Activated CD4-positive, alpha-beta T cell treated with anti-CD3 and anti-CD28 coated beads, Interleukin-2, amount 50 U/mL, for 4 hours (primary cell): ENCODE measurements at places on chromosomes 16 and 17.

DNA sequence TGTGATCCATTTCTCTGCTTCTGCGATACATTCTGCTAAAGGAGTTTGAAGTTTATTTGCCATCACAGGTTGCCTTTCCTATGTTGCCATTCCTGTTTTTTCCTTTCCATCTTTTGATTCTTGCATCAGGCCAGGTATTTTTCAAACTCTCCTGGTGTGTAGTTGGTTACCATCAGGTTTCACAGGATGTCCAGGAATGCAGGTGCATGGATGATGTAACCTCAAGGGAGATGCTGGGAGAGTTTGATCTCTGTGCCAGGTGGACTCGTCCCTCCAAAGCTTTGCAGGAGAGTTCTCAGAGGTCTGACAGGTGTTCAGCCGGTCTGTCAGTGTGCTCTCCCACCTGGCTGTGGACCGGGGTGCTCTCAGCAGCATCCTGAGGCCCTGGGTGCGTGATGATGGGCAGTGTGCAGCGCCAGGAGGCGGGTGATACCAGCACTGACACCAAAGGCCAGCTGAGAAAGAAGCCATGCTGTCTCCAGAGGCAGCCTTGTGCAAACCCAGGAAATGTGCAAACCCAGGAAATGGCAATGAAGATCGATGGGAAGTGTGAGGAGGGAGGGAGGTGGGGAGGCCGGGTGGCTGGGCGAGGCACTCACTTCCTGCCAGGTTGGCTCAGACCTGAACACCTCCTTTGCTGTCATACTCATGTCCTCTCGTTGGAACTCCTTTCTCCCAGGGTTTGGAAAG lies 1.7 kb downstream of the ATP2C2 start:
- no peak for DNase-seq

DNA sequence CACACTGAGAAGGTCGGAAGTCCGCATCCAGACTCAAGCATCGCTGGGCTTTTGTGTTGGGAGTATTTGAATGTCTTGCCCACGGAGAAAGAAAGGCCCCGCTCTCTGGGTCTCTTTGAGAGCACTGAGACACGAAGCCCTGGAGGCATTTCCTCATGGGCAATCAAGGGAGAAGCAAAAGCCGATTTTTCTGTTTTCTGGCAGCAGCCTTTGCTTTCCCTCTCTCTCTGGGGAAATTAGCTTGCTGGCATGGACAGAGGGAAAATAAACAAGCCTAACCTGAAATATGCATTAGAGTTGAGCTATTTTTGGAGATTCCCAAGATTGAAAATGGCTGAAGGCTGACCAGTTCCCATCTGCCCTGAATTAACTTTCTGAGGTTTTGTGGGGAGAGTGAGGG lies 238.7 kb downstream of the HAPSTR1 start:
- no peak for DNase-seq

DNA sequence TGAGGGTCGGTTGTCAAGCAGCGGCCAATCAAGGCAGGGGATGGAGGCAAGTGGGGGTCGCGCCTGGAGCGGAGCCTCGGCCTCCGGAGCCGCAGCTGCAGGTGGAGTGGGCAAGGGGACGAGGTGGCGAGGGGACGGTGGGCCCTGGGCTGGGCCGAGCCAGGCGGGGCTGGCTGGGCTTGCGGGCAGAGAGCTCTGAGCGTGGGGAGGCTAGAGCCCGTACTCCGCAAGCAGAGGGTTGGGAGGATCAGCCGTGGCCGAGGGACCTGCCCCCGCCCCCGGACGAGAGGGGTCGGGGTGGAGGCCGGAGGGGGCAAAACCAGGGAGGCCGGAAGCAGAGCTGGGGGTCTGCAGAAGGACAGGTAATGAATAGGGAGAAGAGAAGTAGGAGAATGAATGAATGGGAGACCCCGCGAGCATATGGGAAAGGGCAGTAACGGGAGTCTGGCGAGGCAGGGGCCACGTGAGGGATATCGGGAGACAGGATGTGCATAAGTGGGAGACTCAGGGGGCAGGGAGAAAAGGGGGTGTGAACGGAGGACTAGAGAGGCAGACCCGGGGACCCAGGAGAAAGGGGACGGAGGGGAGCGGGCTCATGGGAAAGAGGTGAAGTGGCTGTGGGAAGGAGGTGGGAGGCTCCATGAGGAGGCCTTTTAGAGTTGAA lies at the start of gene KATNB1:
Gene KATNB1 (plus strand): TSS at position 16 of the 664 bp plus-strand sequence. CDS start 1,474 bp downstream, outside the sequence.
- no peak for DNase-seq

DNA sequence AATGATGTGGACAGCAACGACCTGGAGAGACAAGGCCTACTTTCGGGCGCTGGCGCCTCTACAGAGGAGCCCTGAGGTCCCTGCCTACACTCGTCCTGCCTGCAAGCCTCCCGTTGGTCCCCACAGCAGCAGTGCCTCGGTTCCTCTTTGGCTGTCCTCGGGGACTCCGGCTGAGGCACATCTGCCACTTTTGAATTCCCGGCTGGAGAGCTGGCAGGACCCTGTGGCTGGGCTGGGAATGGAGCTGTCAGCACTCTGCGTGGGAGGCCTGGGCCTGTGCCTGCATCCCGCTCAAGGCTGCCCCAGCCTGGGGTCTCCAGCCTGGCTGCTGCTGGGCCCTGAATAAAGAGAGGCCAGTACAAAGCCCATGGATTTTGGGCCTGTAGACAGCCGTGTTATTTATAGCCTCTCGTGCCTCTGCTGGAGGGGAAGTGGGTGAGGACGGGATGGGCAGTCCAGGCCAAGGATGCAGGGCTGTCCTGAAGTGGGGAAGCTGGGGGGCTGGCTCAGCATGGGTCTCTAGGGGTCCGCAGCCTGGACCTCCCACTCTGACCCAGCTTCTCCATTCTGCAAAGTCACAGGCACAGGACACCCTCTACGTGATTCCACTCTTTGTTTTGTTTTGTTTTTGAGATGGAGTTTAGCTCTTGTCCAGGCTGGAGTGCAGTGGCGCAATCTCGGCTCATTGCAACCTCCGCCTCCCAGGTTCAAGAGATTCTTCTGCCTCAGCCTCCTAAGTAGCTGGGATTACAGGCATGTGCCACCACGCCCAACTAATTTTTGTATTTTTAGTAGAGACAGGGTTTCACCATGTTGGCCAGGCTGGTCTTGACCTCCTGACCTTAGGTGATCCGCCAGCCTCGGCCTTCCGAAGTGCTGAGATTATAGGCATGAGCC lies 10.6 kb upstream of the SPNS2 start:
- DNase-seq, result no peak

- no peak for DNase-seq
Observed at GRCh38 chr16:75280331-75280804, 28.9 kb upstream of the BCAR1 start.
